ENCODE measurements at places on chromosomes 4 and X. TPM values are rescaled to one million over a fixed set of nuclear protein-coding genes. Genes with fewer than 3 reads are reported as not detected.

The RAI2 gene
- 44.2 TPM for total RNA-seq

The TBC1D19 gene
- total RNA-seq: 12.5 TPM

- peak; percentile 49 for DNase-seq
These were observed at the start of gene KLHL13 for GRCh38 chrX:118116713-118117550. TSS of gene KLHL13 (minus strand) at chrX:118116810. CDS start at chrX:118028473, 88,337 bp downstream.

DNA sequence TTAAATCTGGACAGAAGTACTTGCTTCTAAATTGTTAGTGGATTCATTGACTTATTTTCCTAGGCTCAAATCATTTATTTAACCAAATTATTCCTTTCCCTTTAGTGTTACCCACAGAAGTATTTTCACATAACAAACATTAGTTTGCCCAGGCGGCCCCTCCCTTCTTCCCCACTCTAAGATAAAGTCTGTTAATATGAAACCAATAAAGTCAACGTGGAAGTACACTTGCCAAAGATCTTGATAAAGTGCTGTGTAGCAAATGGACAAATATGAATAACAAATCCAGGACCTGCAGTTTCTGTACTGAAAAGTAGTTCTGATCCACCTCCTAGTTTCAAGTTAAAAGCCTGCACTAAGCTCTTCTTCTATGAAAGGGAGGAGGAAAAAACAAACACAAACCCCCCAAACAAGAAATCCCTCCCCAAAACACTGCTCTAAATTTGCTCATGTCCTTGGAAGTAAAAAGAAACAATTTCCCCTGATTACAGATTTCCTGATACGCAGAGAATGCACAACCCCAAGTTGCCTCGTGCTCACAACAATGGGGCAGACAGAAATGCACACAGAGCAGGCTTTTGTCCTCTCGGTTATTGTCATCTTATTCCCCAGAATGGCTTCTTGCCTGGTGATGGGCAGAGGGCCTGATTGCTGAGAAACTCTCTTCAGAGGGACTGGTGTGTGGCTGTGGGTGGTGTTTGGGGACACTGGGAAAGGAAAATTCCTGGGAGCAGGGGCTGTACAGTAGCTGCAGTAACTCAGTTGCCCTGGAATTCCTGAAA, 23.2 kb downstream of the TMSB4X start:
- DNase-seq: no peak

GRCh38 chr4:48333587-48333986, 7.7 kb upstream of the SLAIN2 start:
- DNase-seq: no peak

GRCh38 chr4:105546086-105546485, 6.3 kb upstream of the ARHGEF38 start:
- no peak for DNase-seq

- no peak for DNase-seq
These were observed 10.2 kb downstream of the HGFAC start for GRCh38 chr4:3451956-3452355.
